ENCODE measurements at places on chromosomes 6 and 20.

- no peak for DNase-seq
These were observed 79.8 kb upstream of the CHD6 start for GRCh38 chr20:41697861-41698559.

DNA sequence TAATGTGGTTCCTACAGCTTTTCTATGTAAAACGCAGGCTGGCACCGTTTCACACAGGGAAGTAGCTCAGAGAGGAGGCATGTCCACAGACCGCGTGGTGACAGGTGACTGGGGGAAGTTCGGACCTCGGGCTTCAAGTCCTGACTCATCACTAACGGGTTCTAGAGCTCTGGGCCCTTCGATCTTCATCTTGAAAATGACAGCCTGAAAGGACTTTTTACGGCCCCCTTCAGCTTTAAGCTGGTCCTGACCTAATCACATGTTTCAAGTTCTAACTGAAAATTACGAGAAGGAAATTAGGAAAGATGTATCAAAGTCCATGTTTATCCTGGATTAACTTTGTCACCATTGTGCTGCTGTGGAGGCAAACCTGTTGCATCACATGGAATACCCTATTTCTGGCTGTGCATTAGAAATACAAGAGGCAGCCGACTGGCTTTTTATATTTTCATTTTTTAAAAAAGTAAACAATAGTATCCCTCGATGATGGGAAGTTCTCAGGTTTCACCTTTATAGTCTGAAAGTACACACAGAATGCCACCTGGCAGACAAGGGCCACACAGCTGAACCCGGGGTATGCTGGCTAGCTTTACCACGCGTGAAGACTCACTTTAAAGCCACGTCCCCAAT lies 2.0 kb downstream of the MAN1A1 start:
- no peak for DNase-seq

DNA sequence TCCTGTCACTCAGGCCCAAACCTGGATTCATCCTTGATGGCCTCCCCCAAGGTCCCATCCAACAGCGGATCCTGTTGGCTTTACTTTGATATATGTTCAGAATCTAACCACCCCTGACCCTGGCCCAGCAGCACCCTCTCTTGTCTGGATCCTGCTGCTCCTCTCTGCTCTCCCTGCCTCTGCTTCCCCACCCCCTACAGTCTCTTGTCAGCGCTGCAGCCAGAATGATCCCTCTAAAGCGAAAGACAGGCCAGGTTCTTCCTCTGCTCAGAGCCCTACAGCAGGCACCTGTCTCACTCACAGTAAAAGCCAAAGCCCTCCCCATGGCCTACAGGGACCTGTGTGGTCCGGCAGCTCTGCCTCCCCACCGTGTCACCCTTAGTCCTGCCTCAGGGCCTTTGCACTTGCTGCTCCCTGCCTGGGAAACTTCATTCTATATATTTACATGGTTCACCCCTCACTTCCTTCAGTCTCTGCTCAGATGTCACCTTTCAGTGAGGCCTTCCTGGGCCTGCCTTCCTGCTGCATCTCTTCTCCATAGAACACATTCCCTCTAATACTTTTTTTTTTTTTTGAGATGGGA lies 37.4 kb upstream of the KCNB1 start:
- no peak for DNase-seq

- no peak for DNase-seq
These were observed 6.6 kb downstream of the SLC22A1 start for GRCh38 chr6:160128125-160128683.

- DNase-seq: no peak
These were observed 29.3 kb upstream of the IGF2R start for GRCh38 chr6:159939591-159940016.

GRCh38 chr6:138086573-138087196 lies 20.5 kb downstream of the PERP start:
- DNase-seq: no peak

GRCh38 chr6:26520237-26520849 lies 17.8 kb upstream of the HMGN4 start:
- no peak for DNase-seq

GRCh38 chr6:135728589-135728988 lies 122.9 kb upstream of the PDE7B start:
- no peak for DNase-seq

DNA sequence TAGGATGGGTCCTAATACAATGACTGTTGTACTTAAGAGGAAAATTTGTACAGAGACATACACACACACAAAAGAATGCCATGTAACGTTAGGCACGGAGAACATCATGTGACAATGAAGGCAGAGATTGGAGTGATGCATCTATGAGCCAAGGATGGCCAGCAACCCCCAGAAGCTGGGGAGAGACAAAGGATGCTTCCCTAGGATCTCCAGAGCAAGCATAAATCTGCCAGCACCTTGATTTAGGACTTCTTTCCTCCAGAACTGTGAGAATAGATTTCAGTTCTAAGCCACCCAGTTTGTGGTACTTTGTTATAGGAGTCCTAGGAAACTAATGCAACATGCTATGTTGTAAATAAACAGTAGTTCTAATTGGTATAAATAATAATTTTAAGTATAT lies 25.0 kb downstream of the EYA4 start:
- no peak for DNase-seq

- no peak for DNase-seq
These were observed 21.1 kb downstream of the HLA-DRB1 start for GRCh38 chr6:32568561-32568960.

DNA sequence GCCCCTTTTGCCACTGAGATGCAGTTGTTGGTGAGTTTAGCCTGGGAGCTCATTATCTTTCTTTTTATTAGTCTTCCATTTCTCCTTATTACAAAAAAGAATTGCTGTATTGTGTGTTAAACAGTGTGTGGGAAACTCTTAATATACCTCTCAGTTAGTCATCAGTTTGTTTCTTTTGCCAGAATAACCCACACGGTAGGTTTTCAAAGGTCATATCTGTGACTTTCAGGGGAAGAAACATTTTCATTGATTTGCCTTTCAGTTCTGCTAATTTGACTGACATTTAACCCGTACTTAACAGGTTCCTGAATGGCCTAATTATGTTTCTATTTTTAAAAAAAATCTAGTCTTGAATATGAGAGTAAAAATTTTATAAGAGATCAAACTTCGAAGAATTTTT lies 145.3 kb downstream of the KHDC1L start:
- DNase-seq: no peak

DNA sequence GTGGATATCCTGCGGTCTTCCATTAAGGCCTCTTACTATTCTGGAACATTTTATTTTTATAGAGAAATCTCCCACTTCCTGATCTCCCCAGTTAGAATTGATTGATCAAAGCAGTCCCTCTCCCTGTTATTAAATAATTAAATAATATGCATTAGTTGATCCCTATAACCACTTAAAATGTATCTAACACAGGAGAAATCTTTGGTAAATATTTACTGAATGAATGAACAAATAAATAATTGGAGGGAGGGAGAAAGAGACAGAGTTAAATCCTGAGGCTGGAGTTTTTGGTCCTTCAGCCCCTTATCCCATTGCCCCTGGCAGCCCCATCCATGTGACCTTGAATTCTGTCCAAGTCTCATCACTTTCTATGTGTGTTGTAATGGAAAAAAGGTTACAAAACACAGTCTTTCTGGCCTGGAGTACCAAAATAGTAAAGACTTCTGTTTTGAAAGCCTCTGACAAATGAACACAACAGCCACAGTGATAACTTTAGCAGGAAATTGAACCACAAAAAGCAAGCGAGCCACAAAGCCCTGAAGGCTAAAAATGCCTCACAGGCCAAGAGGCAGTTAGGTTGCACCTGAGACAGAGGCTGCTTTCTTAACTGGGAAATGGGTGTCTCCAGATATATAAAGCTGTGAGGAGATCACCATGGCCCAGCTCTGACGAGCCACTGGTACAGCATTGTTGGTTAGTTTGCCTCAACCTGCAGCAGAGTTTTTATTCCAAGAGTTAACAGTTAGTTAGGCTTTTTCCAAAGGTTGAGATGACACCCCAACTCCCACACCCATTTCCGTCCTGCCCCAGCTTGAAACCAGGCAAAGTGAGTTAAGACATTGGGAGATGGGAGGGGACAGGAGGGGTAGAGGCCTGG lies 11.3 kb downstream of the NT5E start:
- no peak for DNase-seq

- no peak for DNase-seq
These were observed 20.1 kb downstream of the C6orf163 start for GRCh38 chr6:87364602-87365252.

DNA sequence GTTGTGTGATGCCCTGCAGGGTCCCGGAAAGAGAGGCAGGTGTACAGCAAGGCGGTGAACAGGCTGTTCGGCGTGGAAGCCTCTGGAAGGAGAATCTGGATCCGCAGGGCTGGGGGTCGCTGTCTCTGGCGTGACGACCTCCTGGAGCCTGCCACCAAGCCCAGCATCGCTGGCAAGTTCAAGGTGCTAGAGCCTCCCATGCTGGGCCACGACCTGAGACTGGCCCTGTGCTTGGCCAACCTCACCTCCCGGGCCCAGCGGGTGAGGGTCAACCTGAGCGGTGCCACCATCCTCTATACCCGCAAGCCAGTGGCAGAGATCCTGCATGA lies 36.5 kb downstream of the TGM6 start:
- DNase-seq: no peak

DNA sequence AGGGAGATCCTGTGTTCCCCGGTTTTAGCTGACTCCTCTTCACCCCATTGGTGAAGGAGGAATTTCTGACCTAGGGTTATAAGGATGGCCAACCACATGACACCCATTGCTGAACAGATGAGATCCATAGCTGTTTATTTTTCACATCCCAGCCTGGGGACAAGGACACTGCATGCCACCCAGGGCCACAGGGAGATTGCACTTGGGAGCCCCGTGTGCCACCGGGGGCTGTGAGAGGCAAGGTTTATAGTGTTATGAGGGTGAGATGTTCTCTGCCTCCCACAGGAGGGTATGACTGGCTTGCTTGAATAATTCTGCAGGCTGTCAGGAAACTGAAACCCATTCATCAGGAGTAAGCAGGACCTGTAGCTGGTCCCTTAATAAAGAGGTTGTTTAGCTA lies 14.7 kb upstream of the SLPI start:
- DNase-seq: no peak

DNA sequence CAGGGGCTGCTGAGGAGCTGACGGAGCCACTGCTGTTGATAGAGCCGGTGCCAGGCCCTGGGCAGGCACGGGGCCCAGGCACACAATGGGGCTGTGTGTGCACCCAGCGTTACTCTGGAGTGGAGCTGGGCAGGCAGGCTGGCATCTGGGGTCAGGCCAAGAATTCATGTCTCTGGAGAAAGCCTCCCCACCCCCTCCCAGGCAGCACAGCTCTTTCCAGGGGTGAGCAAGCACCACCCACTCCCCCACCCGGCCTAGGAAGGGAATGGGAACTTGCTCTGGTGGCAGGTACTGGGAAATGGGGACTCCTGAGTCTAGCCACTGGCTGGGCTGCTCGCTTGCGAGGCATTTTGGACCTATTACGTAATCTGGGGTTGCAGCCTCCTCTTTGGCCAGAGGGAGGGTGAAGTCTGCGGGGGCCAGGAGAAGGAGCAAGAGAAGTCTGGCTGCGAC lies 22.7 kb downstream of the TFEB start:
- DNase-seq: no peak

- DNase-seq: no peak
These were observed 241.2 kb upstream of the ZFP64 start for GRCh38 chr20:52432740-52433139.

- DNase-seq: no peak
These were observed 1.2 kb downstream of the VARS1 start for GRCh38 chr6:31794294-31794865.

DNA sequence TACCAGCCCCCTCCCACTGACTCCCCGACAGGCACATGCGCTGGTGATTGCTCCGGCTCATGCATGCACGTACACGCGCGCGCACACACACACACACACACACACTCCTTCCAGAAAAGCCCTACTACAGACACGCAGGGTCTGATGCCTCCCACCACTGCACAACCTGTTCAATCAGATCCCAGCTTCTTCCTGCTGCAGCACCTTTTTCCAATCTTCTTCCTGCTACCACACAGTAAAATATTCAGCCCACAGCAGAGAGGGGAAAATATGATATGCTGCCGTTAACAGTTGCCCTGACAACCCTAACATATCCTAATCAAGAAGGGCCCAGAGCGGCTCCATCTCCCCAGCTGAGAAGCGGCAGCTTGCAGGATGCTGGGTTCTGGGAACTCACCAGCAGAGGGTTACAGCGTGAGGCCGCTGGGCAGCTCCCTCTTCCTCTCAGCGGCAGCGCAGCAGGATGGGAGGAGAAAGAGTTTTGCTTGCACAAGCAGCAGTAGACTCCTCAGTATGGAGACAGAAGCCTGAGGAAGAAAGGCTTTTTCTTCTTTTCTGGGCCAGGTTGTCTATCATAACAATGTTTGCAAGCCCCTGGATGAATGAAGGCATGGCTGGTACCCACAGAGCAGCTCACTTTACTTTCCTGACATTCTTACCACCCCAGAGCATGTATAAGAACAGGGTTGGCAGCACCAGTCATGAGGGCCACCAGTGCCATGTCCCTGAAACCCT lies 23.9 kb downstream of the MAP7 start:
- DNase-seq: no peak

DNA sequence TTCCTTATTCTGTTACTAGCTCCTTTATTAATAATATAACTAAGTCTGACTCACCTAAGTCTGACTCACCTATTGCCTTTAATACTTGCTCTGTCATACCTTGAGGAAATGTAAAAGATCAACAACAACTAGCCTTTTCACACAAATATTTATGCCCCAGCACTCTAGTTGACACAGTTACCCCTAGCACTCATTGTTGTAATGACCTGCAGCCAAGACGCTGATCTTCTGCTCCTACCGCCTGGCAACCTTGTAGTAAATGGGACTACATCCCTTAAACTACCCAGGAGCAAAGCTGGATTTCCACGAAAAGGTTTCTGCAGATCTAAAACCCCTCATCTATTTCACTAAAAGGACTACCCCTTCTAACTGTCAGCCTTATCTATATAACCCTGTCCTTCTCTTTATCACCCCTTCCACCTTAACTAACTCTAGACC lies 90.0 kb downstream of the PLG start:
- no peak for DNase-seq

GRCh38 chr6:18352842-18353241 lies 34.3 kb upstream of the RNF144B start:
- DNase-seq: no peak

GRCh38 chr20:20229595-20229994 lies 138.3 kb upstream of the INSM1 start:
- no peak for DNase-seq

DNA sequence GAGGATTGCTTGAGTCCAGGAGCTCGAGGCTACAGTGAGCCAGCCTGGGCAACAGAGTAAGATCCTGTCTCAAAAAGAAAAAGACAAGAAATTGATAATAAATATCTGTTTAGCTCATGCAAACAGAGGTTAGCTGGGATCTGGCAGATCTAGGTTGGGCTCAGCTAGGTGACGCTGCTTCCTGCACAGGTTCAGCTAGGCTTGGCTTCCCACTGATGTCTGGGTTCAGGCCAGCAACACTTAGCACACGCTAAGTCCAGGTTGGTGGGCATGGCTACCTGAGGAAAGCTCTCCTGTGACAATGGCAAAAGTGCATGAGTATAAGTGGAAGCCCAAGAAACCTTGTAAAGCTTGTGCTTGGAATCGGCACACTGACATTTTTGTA lies 48.7 kb downstream of the RIN2 start:
- DNase-seq: no peak

DNA sequence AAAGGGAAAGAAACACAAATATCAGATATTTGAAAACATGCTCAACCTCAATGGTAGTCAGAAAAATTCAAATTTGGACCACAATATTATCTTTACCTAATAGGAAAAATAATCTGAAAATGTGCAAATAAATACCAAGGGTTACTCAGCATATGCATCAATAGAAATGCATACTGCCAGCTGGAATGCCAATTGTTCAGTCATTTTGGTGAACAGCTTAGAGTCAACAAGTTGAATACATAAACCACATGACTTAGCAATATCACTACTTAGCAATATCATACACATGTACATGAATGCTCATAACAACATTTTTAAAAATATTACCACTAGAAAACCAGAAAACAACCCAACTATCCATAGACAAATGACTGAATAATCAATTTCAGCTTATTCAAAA lies 212.7 kb downstream of the PTPRK start:
- no peak for DNase-seq

Data from cortex of kidney (tissue), 1 donor.